ENCODE measurements at places on chromosomes 1 and 21.

DNA sequence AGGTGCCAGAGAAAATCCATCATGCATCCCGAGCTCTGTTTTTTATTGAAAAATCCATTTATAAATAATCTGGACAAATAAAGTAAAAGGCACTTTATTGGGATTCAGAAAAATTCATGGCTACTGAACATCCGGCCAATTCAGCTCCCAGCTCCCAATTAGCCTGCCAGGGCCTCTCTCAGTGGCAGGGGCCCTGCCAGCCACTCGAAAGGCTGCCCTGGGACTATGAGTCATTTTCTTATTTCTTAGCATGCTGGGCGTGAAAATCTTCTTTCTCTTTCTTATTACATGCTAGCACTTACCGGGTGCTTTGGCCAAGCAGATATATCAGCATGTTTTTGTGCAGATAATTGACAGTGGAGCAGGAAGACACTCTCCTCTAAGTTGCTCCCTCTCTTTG lies 283.3 kb downstream of the CAMTA1 start:
- DNase-seq, result no peak

GRCh38 chr1:59355361-59355760 lies 58.5 kb downstream of the FGGY start:
- no peak for DNase-seq

GRCh38 chr1:161305867-161306519 lies 3.8 kb downstream of the MPZ start:
- no peak for DNase-seq

GRCh38 chr1:6181347-6181770 lies 1.2 kb upstream of the CHD5 start:
- no peak for DNase-seq

GRCh38 chr1:216666441-216666840 lies 56.8 kb downstream of the ESRRG start:
- DNase-seq, result no peak

- peak; percentile 18 for DNase-seq
Observed at GRCh38 chr1:94962409-94963265, 35.7 kb upstream of the CNN3 start.

GRCh38 chr1:45640293-45640692 lies 16.4 kb upstream of the CCDC17 start:
- DNase-seq, result no peak

GRCh38 chr1:158118713-158119402 lies 61.8 kb upstream of the CD1D start:
- no peak for DNase-seq

DNA sequence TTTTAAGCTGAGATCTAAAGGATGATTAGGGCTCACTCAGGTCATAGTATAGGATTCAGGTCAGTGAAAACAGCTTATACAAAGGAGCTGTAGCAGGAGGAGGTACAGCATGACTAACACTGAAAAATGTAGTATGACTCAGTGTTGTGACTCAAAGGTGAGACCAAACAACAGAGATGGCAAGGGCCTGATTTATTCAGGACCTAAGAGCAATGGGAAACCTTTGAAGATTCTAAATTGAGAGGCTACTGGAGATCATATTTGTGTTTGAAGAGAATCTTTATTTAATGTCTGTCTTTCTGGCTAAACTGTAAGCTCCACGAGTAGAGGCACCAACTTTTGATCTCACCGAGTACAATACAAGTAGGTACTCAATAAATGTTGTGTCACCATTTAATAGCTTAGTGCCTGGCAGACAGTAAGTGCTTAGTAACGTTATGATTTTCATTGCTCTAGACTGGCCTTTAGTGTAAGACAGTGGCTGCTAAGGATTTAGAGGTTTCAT lies 43.5 kb downstream of the PRKAA2 start:
- no peak for DNase-seq

DNA sequence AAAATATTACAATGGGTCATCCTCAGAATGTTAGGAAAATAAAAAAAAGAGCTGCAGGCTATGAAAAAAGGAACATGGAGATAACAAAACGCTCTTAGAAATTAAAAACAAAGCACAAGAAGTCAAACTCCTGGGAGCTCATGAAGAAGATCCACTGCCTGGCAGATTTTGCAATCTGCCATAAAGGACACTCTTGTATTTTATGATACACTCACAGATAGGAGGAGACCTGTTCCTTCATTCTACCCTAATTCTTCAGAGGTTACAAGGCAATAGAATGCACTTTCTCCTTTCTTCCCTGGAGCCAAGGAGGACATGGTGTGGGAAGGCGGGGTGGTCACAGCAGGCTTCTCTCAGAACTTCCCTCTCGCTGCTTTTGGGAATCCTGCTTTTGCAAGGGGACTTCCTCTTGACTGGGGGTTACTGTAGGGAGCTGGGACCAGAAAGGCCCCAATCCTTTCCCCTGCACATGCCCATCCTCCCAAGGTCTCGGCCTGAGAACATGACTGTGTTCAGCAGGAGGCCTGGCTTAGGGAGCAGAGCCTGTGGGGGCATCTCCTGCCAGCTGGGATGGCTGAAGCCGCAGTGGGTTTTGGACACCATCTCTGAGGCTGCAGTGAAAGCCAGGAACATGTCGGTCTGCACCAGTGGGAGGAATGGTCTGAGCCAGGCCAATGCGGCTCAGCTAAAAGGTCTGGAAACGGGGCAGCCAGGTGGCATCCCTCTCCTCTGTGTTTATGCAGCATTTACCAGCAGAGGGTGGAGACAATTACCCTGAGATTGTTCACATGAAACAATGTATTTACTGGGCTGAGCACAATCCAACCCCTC lies 44.8 kb downstream of the GPR161 start:
- DNase-seq, result no peak

DNA sequence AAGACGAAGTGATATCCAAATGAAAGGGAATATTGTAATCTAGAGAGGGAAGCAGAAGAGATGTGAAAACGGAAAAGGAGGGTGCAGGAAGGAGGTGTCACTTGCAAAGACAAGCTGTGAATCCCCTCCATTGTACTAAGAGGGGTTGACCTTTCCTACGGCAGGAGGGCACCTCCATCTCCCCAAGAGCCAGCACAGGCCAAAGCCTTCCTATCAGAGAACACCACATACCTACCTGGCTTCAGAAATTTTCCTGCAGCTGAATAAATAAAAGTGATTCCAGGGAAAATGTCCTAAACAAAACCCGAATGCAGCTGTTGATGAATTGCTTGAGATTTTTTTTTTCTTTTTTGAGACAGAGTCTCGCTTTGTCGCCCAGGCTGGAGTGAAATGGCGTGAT lies 14.3 kb downstream of the KANK4 start:
- no peak for DNase-seq

All from LNCaP clone FGC (cell line).